ENCODE measurements at places on chromosomes 7 and 10.
A peak's percentile ranks its signal among the peaks of the same experiment; 100 is the strongest.

- no peak for DNase-seq
These were observed 89.2 kb downstream of the ARID5B start for GRCh38 chr10:61990761-61991135.

DNA sequence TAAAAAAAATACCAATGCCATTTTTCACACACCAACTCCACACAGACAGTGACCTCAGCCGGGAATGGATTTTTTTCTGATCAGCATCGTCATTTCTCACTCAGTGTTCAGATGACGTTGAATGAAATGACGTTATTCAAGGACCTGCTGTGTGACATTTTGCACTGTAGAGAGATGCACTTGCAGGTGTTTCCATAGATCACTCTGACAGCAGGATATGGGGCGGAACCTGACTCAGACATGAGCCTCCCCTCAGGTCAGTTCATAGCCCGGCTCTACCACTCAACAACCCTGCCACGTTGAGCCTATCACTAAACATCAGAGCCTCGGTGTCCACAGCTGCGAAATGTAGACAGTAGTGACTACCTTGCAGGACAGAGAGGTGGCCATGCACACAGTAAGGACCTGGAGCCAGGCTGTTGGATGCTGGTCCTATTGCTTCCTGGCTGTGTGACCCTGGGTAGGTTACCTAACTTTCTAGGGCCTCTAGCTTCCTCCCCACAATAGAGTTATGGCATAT is 41.4 kb upstream of the ANTXRL start:
- no peak for DNase-seq

GRCh38 chr7:26705567-26705966 is 158.8 kb downstream of the SKAP2 start:
- DNase-seq: no peak

- DNase-seq: no peak
These were observed 44.9 kb downstream of the MYPN start for GRCh38 chr10:68154211-68154497.

DNA sequence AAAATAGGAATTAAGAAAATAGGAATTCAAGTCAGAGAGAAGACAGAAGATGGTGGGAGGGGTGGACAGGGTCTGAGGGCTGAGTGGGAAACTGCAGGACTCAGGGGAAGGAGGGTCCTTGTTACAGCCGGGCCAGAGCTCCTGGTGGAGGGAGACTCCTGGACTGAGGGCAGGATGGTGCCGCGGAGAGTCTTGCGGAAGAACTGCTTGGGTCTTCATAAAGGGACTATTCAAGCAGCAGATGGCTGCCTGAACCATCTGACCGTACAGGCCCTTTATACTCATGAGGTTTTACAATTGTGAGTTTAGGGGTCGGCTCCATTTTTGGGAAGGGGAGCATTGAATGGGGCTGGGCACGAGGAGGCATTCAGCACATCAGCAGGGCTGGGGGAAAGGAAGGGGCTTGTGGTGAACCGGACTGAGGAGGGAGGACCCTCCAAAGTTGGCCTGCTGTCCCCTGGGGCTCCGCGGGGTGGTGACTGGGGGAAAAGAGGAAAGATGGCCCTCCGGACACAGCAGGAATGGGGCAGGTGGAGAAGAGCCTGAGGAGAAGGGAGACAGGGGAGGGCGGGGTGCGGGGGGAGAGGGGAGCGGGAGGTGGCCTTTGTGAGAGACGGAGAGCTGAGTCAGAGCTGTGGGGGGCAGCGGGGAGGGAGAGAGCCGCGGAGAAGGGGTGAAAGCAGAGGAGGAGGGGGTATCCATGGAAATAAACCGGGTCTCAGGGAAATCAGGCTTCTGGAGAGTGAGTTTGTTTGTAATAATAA is 1.5 kb downstream of the FAM131B start:
- no peak for DNase-seq

- peak; percentile 76 for DNase-seq
These were observed 72.7 kb downstream of the PTPRZ1 start for GRCh38 chr7:121945480-121946236.

- DNase-seq: no peak
These were observed 306.0 kb upstream of the TMEM229A start for GRCh38 chr7:124338861-124339260.

Measured in keratinocyte (primary cell).